ENCODE measurements at places on chromosomes 5 and 9. TPM values are rescaled to one million over a fixed set of nuclear protein-coding genes. Genes with fewer than 3 reads are reported as not detected.

- no peak for DNase-seq
Observed at GRCh38 chr5:119919279-119919678, 289.9 kb downstream of the FAM170A start.

GRCh38 chr5:172243302-172243701 is 40.3 kb downstream of the UBTD2 start:
- no peak for DNase-seq

- DNase-seq, result no peak
Observed at GRCh38 chr5:2442496-2443354, 308.8 kb downstream of the IRX2 start.

- no peak for DNase-seq
Observed at GRCh38 chr5:124179819-124180218, 566.6 kb downstream of the ZNF608 start.

DNA sequence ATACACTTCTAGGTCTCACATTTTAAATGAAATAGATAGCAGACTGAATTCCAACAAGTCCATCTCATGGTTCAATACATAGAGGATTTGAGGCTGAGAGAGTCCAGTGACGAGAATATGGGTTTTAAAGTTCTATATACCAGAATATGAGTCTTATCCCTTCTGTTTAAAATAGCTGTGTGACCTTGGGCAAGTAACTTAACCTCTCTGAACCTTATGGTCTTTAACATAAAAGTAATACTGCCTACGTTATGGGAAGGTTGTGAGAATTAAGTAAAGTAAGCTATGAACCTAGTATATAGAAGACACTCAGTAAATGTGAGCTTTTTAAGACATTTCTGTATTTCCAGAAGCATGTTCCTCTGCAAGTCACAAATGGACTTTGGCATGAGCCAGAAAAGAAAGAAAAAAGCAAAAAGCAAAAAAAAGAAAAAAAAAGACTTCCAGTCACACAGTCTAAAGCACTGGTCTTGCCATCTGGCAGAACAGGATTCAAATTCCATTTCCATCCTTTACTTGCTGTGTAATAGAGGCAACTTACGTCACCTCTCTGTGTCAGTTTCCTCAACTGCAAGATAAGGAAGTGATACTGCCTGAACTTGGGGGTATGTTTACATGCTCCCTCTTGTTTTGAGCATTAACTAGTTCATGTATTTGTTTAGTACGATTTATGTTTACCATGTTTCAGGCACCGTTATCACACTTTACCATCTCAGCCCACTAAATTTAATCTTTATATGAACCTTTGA is 248.2 kb downstream of the TRIM32 start:
- no peak for DNase-seq

DNA sequence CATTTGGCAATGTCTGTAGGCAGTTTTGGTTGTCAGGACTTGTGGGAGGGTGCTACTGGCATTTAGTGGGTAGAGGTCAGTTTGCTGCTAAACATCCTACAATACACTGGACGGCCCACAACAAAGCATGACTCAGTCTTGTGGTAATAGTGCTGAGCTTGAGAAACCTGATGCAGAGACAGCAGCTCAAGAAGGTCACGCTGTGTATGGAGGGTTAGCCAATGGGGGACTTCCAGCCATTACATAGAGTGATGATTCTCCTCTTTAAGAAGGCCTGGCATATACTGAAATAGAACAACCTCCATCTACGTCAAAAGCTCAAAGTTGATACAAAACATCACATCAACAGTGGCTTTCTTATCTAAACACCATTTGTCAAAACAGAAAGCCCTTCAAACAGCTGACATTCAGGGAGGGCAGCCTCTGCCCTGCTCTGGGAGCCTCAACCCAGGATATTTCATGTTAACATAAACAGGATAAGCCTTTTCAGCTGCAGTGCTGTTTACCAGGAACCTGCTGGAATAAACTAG is 143.0 kb downstream of the GPBP1 start:
- DNase-seq, result no peak

GRCh38 chr5:143354025-143354424 is 49.5 kb downstream of the NR3C1 start:
- DNase-seq, result no peak

GRCh38 chr5:94562327-94562971 is 56.0 kb downstream of the KIAA0825 start:
- DNase-seq, result no peak

The PCDHB15 gene
- 4.4 TPM for total RNA-seq

- DNase-seq, result no peak
Observed at GRCh38 chr5:65262649-65263059, 219.1 kb downstream of the ADAMTS6 start.

The PKD2L2 gene
- total RNA-seq, result not detected

The PCAT7 gene
- total RNA-seq, result not detected

The SURF6 gene
- total RNA-seq, result 11.5 TPM

DNA sequence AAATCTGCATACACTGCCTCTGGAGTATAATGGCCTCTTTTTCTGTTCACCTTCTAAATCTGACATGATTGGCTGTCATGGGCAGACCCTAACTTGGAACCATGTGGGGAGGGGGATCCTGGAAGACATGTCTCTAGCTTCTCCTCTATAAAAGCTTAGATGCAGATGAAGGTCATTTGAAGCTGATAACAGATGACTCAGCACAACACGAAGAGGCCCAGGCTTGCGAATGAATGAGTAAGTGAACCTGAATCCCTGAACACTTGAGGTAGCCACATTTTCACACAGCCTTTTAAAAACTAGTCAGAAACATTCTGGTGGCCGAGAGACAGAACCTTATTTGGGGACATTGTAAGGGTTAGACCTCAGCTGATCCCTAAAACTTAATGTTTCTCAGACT is 282.6 kb downstream of the ELAVL2 start:
- DNase-seq, result no peak

The ECM2 gene
- total RNA-seq, result 27.6 TPM

The SUB1 gene
- 179 TPM for total RNA-seq

DNA sequence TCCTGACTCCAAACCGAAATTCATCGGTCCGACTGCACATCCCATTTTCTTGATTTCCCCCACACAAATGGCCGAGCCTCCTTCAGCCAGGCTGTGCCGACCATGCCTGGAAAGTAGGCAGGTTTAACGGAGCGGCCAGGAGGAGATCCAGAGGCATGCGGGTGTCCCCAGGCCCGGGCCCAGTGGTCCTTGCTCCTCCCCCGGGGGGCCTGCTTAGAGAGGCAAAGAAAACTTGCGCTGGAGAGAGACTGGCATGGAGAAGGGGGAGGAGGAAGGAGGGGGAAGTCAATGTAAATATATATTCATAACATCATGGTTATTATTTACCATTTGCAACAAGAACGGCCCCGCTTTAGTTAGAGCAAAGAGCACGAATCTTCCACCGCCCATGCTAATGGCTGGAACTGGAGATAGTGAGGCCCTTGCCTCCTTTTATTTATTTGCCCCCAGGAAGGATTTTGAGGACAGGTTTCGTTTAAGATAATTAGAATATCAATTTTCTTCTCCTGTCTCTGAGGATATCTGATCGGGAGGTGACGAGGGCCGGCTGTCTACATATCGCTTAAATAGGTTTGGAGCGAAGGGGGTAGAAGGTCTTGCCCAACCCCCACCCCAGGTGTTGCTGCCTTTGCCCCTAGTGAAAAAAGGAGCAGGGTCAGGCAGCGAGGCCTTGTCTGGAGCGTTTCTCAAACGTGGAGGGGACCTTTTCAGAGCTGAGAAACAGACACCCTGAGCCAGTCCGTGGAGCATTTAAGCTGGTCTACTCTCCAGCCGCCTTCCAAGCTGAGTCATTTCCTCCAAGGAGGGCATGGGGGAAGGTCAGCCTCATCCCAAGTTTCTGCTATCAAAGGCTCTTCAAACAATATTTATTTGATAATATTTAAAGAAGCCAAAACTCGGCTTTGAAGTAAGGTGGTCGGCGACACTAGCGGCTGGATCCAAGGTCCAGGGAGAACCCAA is 2.5 kb downstream of the BARHL1 start:
- peak; percentile 47 for DNase-seq

DNA sequence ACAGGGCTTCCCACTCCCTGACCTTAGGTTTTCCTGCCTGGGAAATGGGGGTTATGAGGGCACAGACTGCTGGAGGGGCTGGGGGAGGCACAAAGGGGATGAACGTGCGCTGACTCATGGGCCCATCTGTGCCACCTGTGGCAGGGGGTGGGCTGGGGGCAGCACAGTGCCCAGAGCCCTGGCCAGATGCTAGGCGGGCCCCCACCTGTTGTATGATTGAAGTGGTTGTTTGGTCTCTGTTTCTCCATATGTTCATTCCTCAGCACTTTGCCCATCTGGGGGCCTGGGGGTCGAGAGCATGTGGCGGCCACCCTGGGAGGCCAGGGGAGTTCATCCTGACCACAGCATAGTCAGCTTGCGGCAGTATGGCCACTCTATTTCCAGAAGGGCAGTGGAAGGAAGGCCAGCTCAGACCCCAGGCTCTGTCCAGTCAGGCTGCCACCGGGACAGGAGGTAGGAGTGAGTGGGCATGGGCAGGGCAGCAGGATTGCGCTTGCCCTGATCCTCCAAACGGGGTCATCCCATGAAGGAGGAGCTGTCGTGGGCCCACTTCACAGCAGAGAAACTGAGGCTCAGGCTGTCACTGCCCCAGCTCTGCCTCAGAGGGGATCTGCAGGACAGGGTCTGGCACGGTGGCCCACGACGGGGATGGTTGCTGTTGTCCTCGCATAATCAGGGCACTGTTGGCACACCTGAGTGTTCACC is 841 bp upstream of the NINJ1 start:
- DNase-seq, result no peak
